Effector memory CD4-positive, alpha-beta T cell (primary cell): ENCODE measurements at places on chromosomes 7 and 10.

DNA sequence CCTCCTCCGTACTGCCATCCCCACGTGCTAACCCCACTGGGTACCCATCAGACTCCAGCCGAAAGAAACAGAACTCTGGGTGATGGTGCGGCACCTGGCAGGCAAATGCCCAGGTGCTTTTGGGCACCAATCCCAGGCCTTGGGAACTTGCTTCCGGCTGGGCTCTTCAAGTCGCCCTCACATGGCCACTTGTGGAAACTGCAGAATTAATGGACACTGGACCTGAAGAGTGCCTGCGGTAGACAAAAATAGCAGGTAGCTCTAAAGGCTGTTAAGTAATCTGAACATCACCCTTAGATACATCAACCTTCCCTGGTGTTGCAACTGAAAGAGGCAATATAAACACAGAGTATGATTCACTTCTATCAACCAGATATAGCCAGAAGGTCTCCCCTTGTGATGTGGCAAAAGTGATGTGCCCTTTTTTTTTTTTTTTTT lies 644.4 kb downstream of the GRM8 start:
- DNase-seq = no peak

DNA sequence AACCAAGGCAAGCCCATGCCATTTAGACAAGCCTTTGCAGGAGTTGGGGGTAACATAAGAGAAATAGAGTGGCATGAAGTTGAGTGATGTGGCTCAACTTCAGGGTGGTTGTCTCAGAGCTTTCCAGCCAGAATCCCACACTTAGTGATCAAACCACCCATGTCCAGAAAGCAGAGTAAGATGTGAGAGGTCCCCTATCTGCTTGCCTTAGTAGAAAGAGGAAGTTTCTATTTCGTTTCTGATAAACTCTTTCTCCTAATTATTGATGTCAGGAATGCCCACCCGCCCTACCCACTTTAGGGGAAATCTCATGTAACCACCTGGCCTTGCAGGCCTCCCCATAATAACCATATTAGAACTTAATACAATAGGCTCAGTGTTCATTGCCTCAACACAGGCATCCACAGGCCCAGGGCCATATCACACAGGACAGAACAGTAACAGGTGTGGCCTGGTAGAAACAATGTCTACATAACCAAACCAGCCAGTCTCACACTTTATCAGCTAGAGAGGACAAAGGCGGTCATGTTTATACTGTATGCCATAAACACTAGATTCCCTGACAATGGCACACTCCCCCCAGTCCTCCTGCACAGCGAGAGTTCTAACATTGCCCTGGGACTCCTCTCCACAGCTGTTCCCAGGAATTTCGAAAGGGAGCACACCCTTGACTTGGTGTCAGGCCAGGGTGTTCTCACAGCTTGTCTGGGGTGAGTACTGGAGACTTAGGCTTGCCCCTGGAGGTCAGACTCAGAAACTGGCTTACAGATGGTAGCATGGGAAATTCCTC lies 364.4 kb downstream of the CXCL12 start:
- DNase-seq = no peak

DNA sequence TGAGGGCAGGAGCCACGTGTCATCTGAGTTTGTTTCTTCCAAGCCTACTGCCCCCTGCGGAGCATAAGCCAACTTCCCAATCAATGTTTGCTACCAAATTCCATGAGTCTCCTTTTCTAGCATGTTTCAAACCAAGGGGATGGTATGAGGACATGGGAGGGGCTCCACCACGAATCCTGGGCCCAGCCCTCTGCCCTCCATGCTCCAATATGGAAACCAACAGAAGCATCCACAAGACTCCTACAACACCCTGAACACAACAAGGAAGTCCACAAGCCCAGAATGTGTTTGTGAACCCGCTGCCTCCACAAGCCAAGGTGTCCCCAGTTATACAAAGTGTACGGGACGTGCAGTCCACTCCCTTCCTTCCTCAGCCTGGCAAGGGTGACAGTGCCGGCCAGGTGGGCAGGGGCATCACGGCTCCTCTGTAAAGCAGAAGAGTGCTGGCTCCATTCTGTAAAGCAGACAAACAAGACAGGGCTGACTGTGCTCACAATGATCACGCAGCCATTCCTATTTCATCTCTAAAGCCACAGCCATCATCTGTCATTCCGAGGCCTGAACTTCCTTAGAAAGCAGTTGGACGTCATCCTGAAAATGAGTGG lies 466.1 kb downstream of the PTPRN2 start:
- no peak for DNase-seq

GRCh38 chr7:27746978-27747377 lies 7.0 kb downstream of the TAX1BP1 start:
- DNase-seq = no peak

GRCh38 chr7:30163231-30163894 lies 28.6 kb downstream of the MTURN start:
- DNase-seq = no peak

GRCh38 chr7:85041605-85042216 lies 145.1 kb downstream of the SEMA3D start:
- DNase-seq = no peak
